Suppressor macrophage treated with lipopolysaccharide for 4 hours (primary cell): ENCODE measurements at places on chromosomes 2 and 18.

GRCh38 chr2:157857881-157858280 is 18.2 kb downstream of the ACVR1 start:
- no peak for DNase-seq

GRCh38 chr2:121283670-121284462 is 1.1 kb downstream of the TFCP2L1 start:
- DNase-seq, result no peak

DNA sequence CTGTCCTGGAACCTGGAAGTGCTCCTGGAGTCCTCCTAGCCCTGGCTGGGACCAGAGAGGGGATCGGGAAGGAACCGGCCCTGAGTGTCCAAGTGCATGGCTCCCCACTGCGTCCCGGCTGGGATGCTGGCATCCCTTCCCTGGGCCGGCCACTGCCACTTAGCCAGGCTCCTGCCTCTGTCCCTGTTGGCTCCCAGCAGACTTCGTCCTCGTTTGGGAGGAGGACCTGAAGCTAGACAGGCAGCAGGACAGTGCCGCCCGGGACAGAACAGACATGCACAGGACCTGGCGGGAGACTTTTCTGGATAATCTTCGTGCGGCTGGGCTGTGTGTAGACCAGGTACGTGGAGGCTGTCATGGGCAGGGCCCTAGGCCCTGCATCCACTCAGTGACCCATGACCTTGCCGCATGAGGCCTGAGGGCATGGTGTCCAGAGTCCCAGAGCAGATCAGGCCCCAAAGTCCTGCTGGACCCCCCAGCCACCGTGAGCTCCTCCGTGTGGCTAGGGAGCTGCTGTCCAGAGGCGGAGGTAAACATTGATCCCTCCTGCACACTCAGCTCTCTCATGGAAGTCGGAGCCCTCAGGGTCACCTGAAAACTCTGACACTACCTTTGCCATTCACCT is 7.1 kb downstream of the ANO7 start:
- DNase-seq, result no peak

DNA sequence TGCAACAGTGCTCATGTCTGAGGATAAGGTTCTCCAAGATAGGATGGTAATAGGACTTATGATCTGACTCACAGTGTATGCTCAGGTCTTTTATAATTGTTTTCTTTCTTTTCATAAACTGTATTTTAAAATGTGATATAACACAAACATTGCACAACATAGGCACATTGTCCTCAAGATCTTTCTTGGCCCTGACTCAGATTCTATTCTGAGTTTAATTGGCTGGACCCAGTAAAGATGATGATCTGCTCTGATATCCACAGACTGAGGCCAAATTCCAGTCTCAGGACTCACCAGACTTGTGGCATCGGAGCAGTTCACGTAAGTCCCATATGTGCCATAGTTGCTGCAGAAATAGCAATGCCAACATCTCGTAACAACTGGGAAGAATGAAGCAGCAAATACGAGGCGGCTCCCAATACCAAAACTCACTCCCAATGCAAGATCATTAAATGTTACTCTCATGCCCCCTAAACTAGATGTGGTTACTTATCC is 448.9 kb upstream of the SLC14A2 start:
- peak; percentile 15 for DNase-seq

DNA sequence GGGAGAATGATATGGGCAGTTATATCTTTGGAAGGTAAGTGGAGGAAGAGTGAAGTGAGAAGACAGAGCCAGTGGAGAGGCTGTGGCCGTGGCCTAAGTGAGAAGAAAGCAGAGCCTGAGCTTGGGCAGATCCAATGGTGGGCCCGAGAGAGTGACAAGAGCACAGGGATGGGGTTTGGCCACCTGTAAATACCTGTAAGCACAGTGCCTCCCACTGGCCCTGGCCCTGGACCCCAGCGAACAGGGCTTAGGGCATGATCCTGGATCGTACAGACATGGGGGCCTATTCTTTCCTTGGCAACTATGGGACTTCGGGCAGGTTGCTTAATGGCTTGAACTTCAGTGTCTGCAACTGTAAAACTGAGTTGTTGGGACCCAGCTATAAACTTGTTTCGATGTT is 44.1 kb downstream of the MTCL1 start:
- no peak for DNase-seq

DNA sequence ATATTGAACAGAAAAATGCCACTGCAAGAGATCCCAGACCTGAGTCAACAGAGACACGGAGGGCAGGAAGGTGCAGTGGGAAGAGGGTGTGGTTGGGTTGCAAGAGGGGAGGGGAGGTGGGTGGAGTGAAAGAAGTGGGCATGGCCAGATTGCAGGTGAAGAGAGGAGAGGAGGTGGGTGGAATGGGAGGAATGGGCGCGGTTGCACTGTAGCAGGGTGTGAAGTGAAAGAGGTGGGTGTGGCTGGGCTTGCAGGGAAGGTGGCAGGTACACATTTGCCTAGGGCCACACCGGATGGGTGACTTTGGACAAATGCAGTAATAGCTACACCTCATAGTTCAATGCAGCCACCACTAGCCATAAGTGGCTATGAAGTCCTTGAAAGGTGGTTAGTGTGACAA is 71.1 kb downstream of the DOCK10 start:
- no peak for DNase-seq

- DNase-seq, result peak; percentile 53
Measured at GRCh38 chr2:20447437-20448245, 767 bp downstream of the RHOB start.

DNA sequence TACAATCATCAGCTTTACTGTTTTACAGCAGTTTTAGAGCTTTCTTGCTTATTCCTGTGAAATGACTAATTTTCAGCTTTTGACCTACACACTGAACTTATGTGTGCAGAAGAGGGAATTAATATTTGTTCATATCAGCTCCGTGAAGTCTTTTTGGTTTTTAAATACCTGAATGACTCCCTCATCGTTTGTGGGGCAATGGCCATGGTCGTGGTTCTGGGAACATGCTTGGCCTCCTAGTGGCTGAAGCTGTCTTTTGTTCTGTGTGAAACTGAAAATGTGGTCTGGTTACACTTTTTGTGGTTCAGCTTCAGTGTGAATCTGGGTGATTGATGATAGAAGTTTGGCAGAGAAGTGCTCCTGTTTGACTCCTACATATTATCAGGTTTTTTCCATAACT is 408.1 kb downstream of the THSD7B start:
- no peak for DNase-seq

GRCh38 chr18:32026491-32027086 is 8.0 kb downstream of the RNF125 start:
- no peak for DNase-seq
